ENCODE measurements at places on chromosomes 1 and 21.

GRCh38 chr1:212606395-212607205, 2.0 kb upstream of the ATF3 start:
- DNase-seq = no peak

DNA sequence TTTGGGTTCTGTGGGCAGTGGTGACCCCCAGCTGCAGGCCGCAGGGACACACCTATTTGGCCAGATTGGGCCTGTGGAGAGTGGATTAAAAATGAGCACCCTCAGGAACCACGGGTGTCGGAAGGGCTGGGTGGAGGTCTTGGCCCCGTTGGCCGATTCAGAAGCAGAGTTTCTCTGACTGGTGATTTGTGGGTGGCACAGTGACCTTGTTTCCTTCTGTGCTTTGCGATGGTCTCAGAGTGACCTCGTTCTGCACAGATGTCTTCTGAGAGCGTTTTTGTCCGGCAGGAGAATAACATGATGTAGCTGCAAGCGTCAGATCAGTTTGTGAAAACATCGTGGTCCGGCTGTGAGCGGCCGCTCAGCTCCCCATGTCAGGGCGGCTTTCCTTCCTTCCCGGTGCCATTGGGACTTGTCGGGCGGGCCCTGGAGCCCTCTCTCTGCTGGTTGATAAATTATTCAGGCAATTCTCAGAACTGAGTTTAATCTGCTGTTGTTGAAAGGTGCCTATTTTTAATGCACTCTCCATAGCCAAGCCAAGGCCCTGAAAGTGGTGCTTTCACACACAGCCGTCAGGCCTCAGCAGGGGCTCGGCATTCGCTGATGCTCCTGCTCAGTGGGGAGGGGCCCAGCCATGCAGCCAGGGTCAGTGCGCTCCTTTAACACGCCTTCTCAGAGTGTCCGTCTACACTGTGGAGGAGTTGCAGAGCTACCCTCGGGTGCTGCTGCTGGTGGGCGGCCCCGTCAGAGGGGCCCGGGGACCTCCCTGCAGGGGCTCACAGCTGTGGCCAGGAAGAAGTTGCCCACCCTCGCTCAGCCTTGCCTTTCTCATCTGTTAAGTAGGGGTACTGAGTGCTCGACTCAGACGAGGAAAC, 26.8 kb downstream of the TRPM2 start:
- DNase-seq = no peak

GRCh38 chr1:153698923-153699714, 20.6 kb downstream of the NPR1 start:
- DNase-seq = no peak

DNA sequence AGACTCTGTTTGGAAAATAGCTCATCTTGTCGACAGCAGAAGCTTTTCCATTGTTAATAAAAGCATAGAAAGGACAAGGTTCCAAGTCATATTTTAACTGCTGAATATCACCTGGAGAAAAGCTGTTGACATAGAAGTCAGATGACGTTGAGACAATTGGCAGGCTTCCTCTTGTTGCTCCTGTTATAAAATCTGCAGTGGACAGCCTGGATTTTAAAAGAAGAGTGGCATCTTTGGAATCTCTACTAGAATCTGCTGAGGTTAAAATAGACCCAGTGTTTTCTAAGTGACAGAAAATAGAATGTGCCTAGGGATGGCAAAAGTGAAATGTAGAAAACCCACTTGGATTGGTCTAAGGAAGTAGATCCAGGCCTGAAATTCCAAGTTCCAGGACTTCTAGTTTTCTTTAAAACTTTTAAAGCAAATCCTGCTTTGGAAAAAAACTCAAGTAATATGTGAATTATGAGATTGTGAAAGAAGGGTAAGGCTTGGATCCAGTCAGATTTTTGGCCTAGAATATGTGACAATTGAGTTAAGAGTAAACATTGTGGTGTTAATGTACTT, 53.6 kb upstream of the NEXN start:
- DNase-seq = no peak

GRCh38 chr21:34736116-34736874, 67.5 kb downstream of the CLIC6 start:
- no peak for DNase-seq

DNA sequence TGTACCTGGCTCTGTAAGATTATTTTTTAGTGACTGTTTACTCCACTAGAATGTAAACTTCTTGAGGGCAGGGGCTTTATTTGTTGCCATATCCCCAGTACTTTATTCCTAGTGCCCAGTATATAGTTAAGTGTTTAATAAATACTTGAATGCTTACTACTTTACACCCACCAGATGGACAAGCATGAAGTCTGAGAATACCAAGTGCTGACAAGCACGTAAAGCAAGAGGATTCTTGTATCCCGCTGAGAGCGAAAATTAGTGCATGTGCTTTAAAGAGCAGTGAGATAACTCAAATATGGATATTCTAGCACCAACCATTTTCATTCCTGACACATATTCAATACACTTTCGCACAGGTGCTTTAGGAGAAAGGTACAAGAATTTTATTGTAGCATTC, 1.5 kb upstream of the SCCPDH start:
- no peak for DNase-seq

DNA sequence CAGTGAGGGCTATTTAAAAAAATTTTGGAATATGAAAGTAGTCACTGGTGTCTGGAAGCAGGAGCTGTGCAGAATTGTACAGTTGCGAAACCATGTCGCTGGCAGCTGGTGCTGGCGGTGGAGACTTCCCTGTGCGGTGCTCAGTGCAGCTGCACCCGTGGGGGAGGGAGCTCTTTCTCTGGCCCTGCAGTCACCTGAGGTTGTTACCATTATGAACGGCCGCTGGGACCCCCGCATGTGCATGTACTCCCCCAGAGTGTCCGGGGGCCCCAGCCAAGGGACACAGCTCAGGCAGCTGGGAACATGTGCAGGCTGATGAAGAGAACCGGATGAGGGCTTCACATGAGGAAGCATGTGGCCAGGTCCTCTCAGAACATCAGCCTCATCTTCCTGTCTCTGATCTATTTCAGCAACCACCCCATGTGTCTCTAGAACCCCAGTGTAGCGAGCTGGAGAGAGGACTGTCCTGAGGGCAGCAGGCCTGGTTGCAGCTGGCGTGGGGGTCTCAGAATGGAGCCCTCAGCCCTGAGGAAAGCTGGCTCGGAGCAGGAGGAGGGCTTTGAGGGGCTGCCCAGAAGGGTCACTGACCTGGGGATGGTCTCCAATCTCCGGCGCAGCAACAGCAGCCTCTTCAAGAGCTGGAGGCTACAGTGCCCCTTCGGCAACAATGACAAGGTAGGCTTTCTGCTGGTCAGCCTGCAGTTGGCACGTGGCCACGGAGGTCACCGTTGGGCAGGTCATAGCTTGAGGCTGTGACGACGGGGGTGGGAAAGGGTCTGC, at the start of gene TRPM2:
Gene TRPM2 (plus strand): TSS at position 431 of the 780 bp plus-strand sequence. CDS start 80 bp downstream, at position 511.
- DNase-seq = no peak

GRCh38 chr1:222794656-222795474, 20.0 kb upstream of the DISP1 start:
- DNase-seq = no peak

DNA sequence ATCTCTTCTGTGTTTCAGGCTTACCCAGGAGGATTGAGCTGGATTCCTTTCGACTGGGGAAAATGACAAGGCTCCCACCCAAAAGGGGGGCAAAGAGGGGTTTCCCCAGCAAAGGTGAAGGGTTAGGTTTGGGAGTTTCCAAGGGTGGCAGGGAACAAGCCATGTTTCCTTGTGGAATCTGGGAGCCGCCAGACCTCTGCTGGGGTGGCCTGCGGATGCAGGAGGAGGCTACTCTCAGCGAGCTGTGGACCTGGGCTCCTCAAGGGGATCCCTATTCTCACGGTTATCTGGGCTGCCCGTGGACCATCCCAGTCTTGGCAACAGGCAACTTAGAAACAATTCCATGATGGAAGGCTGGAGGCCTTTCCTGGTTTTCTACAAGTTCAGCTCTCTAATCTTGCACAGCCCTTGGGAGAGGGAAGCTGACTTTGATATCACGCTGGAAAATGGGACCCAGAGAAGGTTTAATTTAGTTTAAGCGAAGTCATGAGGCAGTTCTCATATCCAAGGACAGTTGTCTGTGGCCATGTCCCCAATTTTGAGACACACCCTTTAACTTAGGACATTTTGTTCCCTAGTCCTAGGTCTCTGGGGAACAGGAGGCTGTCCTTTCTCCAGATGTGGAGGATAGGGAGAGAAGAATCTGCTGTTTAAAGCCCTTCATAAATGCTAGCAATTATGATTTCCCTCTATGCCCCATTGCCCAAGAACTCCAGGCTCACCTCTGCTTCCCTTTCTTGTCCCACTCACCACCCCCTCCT, 24.7 kb upstream of the STUM start:
- DNase-seq = no peak

DNA sequence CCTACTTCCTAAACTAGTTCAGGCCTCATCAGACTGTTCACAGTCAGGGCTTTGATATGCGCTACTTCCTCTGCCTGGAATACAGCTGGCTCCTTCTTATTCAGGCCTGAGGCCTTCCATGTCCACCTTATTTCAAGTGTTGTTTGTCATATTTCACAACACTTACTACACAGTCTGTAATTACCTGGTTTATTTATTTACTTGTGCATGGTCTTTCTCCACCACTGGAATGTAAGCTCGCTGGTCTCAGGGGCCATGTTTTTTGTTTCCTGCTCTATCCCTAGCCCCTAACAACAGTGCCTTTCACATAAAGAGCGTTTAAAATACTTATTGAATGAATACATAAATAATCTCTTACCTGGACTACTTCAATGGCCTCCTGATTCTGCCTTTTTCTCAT, 4.6 kb upstream of the SRSF4 start:
- DNase-seq = no peak

- no peak for DNase-seq
Observed at GRCh38 chr1:14875524-14876509, 277.3 kb downstream of the KAZN start.

GRCh38 chr1:234916840-234917239, 211.8 kb downstream of the TOMM20 start:
- DNase-seq = no peak

DNA sequence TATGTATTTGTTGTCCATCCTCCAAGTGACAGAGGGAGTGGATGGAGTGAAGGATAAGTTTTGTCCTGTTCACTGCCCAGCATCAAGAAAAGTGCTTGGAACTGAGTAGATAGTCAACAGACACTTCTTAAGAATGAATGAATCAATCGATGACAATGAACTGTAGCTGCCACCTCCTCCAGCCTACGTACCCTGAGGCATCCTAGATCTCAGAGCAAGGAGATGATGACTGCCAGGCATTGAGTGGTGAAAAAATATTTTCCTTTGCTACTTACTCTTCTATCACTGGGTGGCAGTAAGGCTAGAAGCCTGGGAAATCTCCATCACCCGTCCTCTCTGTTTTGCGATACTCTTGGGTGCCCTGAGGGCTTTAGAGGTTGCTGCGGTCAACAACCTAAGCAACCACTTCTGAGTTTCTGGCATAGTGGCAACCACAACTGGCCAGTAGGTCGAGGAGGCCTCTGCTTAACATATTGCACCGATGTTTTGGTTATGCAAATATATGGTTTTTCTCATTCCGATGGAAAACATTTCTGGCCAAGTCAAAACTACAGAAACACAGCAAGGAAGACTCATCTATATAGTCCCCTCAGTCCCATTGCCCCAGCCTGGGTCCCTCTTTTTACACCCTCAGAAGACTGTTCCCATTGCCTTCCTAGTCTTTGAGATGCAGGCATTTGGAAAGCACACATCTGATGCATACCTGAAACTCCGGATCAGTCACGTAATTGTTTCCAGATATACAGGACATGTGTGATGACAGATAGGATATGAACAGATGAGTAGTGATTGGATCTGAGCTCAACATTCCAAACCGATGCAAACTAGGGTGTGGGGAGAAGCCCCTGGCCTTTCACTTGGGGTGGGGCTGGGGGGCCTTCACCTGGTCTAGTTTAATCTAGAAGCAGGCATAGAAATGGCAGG, 136.8 kb downstream of the RUNX1 start:
- no peak for DNase-seq

DNA sequence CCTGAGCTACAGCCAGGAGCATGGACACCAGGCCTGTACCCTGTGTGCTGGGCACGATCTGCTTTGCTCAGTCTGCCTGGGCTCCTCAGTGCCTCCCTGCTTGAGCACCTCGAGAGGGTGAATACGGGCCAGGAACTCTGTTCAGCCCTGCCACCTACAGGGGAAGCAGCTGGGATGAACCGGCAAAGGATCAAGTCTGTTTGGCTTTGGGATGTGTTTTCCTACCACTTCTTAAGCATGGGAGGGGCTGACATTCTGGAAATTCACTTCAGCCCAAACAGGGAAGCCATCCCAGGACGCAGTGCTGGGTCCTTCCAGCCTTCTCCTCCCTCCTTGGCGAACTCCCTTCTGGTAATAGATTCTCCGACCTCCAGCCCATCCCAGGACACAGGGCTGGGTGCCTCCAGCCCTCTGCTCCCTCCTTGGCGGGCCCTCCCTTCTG, 55.8 kb upstream of the SELENON start:
- DNase-seq = no peak

- no peak for DNase-seq
Observed at GRCh38 chr1:210739627-210740026, 394.3 kb downstream of the KCNH1 start.

DNA sequence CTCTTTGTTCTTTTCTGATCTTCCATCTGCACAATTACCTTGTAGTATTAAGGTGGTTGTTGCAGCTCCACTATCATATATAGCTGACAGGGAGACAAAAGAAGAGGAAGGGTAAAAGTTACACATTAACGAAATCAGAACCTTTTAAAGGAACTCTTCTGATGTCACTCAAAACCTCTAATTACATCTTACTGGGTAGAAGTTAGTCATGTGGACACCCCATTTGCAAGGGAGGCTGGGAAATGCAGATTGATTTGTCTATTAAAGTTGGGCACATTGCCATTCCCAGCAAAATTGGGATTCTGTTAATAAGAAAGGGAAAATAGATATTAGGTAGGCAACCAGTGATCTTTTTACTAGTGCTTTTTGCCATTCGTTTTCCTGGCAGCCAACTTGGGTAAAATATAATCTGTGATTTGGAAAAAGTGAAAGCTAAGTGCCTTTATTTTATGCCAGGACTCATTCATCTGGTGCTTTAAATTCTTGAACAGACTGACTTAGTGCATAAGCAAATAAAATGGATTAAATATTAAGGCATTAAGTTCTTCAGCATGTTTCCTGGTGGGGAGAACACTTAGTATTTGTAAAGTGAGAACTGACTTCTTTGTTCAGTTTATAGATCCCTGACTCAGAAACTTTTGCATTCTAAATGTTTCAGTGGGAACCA, 71.3 kb downstream of the DNM3 start:
- no peak for DNase-seq

DNA sequence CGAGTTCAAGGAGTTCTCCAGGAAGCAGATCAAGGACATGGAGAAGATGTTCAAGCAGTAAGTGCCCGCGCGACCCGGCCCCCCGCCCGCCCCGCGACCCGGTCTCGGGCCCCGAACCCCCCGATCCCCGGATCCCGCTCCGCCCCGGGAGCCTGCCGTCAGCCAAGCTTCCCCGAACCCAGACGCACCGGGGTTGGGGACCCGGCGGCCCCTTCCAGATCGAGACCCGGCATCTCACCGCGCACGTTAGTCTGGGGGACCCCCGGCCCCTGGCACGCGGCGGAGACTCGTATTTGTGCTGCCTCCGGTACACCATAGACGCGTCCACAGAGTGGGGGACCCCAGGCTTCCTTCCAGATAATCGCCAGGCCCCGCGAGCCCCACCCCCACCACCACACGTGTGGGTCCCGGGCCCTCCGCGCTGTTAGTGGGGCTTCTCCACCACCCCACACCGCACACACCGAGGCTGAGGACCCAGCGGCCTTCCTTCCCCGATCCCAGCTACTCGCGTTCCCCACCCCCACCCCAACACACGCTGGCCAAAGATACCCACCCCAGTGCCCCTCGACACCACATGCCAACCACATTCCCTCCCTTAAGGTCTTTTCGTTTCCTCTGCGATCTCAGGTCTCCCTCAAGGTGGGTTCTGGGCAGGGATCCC, 665 bp downstream of the EFHD2 start:
- no peak for DNase-seq

- DNase-seq = no peak
Observed at GRCh38 chr1:232988572-232989040, 38.2 kb downstream of the NTPCR start.

All from effector CD8-positive, alpha-beta T cell (primary cell).